Stimulated activated CD4-positive, alpha-beta T cell treated with anti-CD3 and anti-CD28 coated beads, Interleukin-4, amount 100 ng/mL, for 48 hours (primary cell): ENCODE measurements at places on chromosomes 7 and 10.

GRCh38 chr10:27485368-27485767 is 18.7 kb upstream of the RAB18 start:
- DNase-seq, result no peak

GRCh38 chr7:44569959-44570358 is 3.7 kb downstream of the DDX56 start:
- no peak for DNase-seq

DNA sequence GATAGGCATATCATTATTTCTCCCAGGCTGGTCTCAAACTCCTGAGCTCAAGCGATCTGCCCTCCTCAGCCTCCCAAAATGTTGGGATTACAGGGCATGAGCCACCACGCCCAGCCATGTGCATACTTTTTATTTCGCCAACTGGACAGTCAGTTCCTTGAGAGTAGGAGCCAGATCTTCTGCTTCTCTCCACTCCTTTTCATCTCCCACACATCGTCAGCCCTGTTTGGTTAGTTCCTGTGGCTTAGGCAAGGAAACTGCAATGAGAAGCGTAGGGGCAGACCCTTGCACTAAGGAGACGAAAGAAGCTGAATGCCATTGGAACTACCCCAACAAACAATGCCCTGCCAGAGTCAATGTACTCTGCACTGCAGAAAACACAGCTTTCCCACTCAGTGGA is 178.2 kb downstream of the TRIL start:
- DNase-seq, result no peak

- DNase-seq, result no peak
These were observed 39.5 kb downstream of the DIP2C start for GRCh38 chr10:649798-650440.

GRCh38 chr7:47097431-47097830 is 484.5 kb downstream of the TNS3 start:
- DNase-seq, result no peak

DNA sequence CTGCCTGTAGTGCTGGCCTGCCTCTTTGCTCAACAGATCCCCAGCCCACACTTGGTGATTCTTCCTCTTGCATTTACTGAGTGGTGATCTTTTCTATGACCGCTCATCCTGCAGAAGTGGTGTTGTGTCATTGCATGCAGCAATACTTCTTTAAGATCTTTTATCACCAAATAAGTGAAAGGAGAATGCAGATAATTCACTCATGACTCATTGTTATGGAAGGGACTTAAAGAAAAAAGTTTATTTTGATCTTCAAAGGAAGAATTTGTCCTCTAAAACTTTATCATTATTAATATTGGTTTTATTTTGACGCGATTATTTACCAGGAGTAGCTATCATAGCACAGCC is 489.1 kb upstream of the CELF2 start:
- no peak for DNase-seq

DNA sequence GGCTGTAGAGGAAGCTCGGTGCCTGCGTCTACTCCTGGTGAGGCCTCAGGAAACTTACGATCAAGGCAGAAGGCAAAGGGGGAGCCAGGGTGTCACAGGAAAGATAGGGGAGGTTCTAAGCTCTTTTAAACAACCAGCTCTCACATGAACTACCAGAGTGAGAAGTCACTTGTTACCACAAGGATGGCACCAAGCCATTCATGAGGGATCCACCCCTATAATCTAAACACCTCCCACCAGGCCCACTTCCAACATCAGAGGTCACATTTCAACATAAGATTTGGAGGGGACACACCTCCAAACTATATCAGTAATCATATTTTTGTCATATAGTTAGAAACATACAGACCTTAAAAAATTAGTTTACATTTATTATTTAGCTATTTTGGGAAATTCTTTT is 9.4 kb downstream of the NOC3L start:
- no peak for DNase-seq

- no peak for DNase-seq
These were observed 858.4 kb downstream of the GRID1 start for GRCh38 chr10:85508159-85508558.

DNA sequence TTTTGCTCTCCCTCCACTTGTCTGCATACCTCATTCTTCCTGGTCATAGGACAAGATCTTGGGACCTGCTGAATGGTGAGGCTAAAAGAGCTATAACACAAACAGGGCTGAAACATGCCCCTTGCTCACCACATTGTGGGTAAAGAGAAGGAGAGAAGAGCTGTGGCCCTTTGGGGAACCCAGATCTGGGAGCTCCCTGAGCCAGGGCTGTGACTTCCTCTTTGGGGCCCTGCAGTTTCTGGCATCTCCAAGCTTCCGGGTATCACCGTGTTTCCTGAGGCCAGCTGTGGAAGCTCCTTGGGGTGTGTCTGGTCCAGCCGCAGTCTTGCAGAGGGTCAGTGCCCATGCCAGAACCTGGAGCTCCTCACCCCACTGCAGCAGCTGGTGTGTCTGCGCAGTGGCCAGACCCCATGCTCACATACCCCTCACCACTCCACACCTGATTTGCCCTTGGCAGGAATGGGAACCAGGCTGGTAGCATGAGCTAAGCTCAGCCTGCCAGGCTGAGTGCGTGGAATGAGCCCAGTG is 34.0 kb downstream of the DKK1 start:
- no peak for DNase-seq

GRCh38 chr10:96339383-96339782 is 19.4 kb downstream of the OPALIN start:
- DNase-seq, result no peak

DNA sequence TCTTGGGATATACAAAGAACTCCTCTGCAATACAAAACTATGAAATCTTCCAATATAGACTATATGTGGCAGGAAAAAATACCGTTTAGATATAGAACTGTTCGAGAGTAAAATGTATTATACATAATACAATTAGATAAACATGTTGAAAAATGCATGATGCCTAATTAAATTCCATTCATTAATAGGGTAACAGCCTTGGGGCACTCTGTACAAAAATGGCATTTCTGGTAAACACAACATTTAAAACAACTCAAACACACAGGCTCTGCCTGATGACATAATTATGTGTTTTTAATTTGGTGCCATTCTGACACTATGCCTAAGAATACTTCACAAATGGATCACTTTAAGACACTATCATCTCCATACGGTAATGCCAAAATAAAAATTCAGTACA is 180.9 kb downstream of the FAM107B start:
- DNase-seq, result no peak

DNA sequence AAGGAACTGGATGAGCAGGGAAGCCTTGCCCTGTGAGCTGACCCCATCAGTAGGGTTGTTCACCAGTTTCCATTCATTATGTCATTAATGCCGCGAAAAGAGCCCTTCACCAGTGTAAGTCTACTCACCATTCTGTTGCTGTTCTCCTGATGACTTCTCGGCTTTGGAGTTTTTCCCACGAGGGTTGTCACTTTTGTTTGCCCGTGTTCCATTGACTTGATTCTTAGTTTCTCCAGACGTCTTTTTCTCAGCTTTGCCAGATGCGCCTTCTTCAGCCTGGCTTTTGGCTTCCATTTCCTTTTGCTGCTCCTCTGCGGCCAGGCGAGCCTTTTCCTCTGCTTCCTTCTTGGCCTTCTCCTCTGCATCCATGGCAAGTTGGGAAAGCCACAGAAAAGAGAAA is 128.8 kb downstream of the PPP1R17 start:
- no peak for DNase-seq

DNA sequence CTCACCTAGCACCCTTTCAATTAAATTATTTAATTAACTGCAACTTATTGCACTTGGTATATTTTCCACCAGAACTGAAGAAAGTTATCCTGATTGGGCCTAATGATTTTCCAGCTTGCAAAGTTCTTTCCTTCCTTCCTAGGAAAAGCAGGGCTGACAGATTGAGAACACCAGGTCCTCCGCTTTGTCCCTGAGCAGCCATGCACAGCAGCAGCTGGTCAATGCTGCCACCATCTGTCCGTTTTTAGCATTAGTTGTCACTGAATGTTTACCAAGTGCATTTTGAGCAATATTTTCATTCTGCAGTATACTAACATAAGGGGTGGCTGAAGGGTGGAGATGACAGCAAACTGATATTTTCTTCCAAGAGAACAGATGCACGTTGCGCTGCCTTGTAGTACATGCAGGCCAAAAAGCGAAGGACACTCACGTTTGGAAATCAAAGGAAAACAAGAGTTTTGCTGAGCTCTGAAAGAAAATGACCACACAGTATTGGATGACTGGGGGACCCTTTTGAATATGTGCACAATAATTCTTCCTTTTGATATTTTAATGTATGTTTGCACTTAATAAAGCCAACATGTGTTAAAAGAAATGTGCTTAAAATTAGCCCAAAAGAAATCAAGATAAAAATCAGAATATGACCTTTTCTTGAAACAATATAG is 248.8 kb upstream of the PTN start:
- peak; percentile 1 for DNase-seq

DNA sequence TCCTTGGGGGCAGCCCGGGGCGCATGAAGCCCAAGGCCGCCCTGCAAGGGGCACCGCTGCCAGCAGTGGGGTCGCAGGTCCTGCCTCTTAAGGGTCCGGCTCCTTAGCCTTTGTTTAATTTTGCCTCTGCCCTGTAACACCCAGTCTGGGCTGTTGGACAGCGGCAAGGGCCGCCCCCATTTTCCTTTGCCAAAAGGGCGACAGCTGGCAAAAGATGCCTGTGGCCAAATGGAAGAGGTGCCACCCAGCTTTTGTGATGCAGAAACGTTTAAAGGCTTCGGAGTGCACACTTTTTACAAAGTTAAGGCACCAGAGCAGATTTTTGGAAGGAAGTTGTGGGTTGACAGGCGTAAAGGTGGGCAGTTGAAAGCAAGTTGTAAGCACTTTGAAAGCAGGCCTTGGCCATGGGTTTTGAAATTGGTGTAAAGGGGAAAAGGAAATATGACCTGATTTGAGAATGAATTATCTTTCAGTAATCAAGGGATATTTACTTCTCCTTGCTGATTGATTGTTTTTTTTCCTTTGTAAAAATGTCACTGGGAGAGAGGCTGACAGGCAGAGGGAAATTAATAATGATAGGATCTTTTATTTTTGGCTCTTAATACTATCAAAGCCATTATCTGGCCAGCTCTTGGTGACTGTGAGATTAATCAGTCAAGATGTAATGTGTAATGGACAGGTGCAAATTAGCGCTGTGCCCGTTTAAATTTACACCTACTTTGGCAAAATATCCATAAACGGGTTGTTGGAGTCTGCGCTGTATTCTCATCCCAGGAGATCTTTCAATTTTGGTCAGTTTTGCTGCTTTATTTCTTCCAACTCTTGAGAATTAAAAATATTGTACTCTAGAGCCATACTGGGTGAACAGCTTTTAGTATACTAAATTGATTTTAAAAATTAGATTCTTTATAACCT is 1.2 kb downstream of the CASD1 start:
- DNase-seq, result peak; percentile 16

GRCh38 chr10:77456414-77456813 is 181.2 kb downstream of the KCNMA1 start:
- no peak for DNase-seq

- no peak for DNase-seq
These were observed 1.9 kb upstream of the ZNF775 start for GRCh38 chr7:150377196-150377595.

DNA sequence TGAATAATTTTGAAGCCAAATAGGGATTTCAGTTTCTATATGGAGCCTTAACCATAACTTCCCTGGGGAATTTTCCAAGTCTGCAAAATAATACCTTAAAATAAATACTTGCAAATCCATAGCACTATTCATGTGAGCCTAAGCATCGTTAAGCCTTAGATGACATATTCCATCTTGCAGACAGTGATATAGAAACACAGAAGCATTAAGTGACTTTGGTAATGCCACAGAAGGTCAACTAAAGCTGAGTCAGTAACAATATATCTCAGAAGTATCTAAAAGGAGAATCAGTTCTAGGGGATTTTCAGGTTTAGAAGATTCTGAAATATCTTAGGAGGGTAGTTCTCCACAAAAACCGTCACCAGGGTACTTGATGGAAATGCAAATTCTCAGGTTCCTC is 163.4 kb upstream of the COL1A2 start:
- DNase-seq, result no peak

GRCh38 chr7:14286036-14286435 is 296.6 kb upstream of the ETV1 start:
- DNase-seq, result no peak

GRCh38 chr7:155418304-155418703 is 39.6 kb upstream of the EN2 start:
- DNase-seq, result no peak
